ENCODE measurements at places on chromosomes 11 and 22. TPM values are rescaled to one million over a fixed set of nuclear protein-coding genes. Genes with fewer than 3 reads are reported as not detected.

Gene CHST1
- 2.4 TPM for total RNA-seq

Gene CHKA
- total RNA-seq, result 4.7 TPM

Gene SPTBN2
- total RNA-seq, result 67.3 TPM

Gene WNT7B
- 23.9 TPM for total RNA-seq

Gene PLAAT5
- not detected for total RNA-seq

Gene IFITM2
- total RNA-seq, result 3.7 TPM

Gene YPEL4
- 0.26 TPM for total RNA-seq

Gene MRGPRE
- not detected for total RNA-seq

Gene CASP5
- total RNA-seq, result not detected

Gene SCN3B
- 0.64 TPM for total RNA-seq

Gene RBMXL2
- total RNA-seq, result not detected

Gene ARSA
- 13.6 TPM for total RNA-seq

Gene MPPED1
- not detected for total RNA-seq

Gene NLRP14
- total RNA-seq, result 0.13 TPM

Gene FHIP1B
- 7.4 TPM for total RNA-seq

Gene CNTF
- total RNA-seq, result 2.0 TPM

Gene LGR4
- 12.3 TPM for total RNA-seq

Gene PDGFD
- under 0.01 TPM for total RNA-seq

Gene SLC22A12
- total RNA-seq, result not detected

Gene KCNC1
- not detected for total RNA-seq

Gene SUSD2
- total RNA-seq, result under 0.01 TPM

Gene GNG3
- total RNA-seq, result not detected

Gene EIF3M
- total RNA-seq, result 500 TPM

Gene PHETA2
- 3.4 TPM for total RNA-seq

Gene DSCAML1
- total RNA-seq, result not detected

Gene MFRP
- not detected for total RNA-seq

Gene OR2AT4
- total RNA-seq, result not detected

All from bronchial epithelial cell (primary cell).